ENCODE measurements at places on chromosomes 3 and 15. TPM values are rescaled to one million over a fixed set of nuclear protein-coding genes. Genes with fewer than 3 reads are reported as not detected.

GRCh38 chr3:159832024-159832423, 156.6 kb upstream of the IL12A start:
- no peaks in the 10 kb centered on the region for H3K4me1 ChIP-seq
- no peak for DNase-seq
- H3K27ac ChIP-seq, result no peak overlapping the region
- H3K27me3 ChIP-seq, result peaks cover 2% of the 10 kb centered on the region
- H3K36me3 ChIP-seq, result no peaks in the 10 kb centered on the region
- H3K4me3 ChIP-seq, result no peak overlapping the region

DNA sequence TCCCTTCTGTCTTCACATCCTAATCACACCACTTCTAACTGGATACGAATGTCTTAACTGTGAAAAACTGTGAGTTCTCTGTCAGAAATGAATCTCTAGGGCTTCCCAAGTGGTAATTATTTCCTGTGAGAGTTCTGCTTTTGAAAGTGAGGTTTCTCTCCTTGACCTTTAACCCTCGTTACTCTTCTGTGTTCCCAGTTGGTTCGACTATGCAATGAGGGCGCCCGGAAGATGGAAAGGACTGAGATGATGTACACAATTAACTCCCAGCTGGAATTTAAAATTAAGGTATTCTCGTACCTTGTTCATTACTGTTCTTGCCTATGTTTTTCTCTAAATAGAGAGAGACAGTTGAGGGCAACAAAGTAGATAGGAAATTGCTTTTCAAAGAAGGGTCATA, 96.5 kb downstream of the ARHGEF26 start:
- no peaks in the 10 kb centered on the region for H3K27me3 ChIP-seq
- no peak overlapping the region for H3K4me3 ChIP-seq
- no peaks in the 10 kb centered on the region for H3K36me3 ChIP-seq
- H3K27ac ChIP-seq, result no peak overlapping the region
- no peak for DNase-seq
- H3K4me1 ChIP-seq, result no peaks in the 10 kb centered on the region

DNA sequence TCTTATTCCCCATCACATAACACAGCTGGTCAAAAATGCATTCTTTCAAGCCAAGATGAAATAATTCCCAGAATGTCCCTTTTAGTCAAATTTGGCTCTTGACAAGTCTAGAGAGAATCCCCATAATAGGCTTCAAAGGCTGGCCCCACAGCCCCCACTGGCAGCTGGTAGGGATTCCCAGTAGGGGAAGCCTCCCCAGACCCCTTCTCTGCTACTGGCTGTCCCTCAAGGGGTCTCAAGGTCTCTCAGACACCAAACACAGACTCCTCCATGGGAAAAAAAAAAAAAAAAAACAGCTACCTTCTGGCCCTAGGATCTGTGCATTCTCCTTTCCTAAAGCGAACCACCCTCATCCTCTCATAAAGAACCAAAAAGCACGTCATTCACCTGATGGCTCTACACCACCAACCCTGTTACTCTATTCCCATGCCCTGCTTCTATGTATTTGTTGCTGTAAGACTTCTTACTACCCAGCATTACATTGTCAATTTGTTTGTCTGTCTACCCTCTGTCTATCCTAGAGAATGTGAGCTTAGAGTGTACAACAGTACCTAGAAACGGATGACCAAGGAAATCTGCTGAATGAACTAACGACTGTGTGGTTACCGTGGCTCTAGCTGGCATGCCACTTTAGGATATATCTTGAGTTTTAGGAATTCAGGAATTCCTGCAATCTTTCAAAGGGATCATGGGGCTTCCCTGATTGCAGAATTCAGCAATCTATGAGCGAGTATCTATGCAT, 164.1 kb upstream of the NSMCE3 start:
- H3K27ac ChIP-seq, result no peak overlapping the region
- H3K4me1 ChIP-seq, result no peaks in the 10 kb centered on the region
- no peak overlapping the region for H3K4me3 ChIP-seq
- H3K27me3 ChIP-seq, result peaks cover 17% of the 10 kb centered on the region
- DNase-seq, result no peak

SPRED1 gene
- total RNA-seq, result 0.62 TPM

Measured in activated naive CD4-positive, alpha-beta T cell treated with anti-CD3 and anti-CD28 coated beads for 36 hours (primary cell).